ENCODE measurements at places on chromosomes 6 and 20.

- DNase-seq: no peak
Observed at GRCh38 chr6:33428224-33428965, 8.5 kb downstream of the SYNGAP1 start.

DNA sequence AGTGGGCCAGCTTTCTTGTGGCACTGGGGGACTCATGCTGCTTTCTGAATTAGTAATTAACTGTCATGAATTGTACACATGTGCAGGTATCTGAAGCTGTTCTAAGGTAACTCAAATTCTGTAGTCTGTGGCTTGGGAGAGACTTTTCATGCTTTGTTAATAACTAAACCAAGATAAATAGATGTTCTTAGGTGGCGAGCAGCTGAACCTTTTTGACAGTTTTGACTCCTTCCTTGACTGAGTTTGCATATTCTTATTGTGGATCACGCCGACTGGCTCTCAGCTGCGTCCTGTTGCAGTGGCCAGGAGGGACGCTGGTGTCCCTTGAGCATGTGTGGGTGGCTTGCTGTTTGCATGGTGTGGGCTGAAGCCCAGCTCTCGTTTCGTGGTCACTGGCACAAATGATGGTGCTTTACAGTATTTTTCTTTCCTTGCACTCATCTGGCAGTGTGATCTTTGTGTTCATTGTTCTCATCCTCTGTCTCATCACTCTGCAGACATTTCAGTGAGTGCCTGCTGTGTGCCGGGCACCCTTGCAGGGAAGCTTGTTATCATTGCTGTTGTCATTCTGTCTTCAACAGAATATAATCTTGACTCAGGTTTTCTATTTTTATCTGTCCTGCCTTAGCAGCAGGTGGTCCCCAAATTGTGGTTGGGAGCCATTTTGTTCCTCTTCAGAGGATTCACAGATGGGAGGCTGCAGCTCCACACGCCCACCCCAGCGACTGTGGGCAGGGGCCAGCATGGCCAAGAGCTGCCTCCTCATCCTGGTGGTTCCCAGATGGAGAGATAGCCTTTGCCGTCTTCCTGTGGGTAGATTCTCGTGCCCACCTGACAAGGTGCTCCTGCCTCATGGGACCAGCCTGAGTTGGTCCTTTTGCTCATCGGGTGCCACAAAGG lies 39.6 kb downstream of the DUSP22 start:
- DNase-seq: no peak

DNA sequence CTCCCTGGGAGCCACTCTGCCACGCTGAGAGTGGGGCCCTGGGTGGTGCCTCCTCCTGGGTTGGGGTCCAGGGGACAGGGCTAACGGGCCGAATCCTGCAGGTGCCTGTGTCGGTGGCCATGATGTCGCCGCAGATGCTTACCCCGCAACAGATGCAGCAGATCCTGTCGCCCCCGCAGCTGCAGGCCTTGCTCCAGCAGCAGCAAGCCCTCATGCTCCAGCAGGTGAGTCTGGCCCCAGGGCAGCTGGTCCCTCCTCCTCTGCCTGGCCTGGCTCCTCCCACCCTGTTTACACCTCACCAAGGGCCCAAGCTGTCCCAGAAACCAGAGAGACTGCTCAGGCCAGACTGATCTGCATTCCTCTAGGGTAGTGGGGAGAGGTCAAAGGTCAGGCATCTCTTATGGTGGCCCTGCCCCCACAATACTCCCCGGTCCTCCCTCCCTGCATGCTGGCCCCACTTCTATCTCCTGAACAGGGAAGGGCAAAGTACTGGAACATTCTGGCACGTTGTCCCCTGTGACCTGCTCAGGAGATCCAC lies 38.6 kb downstream of the FOXP4 start:
- no peak for DNase-seq

- DNase-seq: no peak
Observed at GRCh38 chr20:3077618-3078134, 6.3 kb downstream of the OXT start.

DNA sequence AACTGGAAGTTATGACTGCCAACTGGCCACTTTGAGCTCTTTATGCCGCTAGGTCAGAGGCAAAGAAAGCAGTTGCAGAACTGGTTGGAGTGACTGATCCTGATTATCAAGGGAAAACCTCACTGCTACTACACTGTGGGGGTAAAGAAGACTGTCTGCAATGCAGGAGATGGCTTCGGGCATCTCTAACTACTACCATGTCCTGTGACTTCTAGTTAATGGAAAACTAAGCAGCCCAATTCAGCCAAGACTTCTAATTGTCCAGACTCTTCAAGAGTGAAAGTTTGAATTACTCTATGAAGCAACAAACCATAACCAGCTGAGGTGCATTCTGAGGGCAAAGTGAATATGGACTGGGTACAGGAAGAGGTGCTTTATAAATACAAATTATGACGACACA lies 773.6 kb upstream of the SLC35B3 start:
- no peak for DNase-seq

- no peak for DNase-seq
Observed at GRCh38 chr6:5338177-5338960, 77.1 kb downstream of the FARS2 start.
